ENCODE measurements at places on chromosomes 7 and 10.

DNA sequence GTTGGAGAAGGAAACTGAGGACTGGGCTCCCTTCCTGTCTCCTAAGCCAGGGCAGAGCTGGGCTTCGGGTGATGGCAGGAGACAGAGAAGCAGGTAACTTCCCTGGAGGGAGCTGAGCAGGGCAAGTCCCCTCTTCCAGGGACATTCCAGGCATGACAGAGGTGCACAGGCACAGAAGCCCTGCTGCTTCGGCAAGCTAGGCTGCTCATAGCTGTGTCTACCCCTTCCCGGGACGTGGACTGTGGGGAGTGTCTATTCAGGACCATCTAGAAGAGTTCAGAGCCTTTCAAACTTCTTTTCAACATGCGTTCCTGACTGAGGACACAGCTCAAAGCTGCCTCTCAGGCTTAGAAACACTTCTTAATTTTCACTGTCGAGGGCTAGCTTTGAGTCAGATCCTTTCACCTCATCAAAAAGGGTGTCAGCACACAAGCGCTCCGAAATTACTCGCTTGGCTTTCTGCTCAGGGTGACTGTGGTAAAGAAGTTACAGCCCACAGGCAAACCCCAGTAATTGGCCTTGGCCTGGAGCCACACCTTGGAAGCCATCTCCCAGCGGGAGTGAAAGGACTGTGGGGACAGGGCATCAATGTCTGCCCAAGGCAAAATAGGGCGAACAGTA, 63.7 kb upstream of the STEAP1B start:
- no peak for DNase-seq

GRCh38 chr10:23362879-23363792, 18.5 kb upstream of the C10orf67 start:
- no peak for DNase-seq

GRCh38 chr10:10958041-10958440, 59.6 kb upstream of the CELF2 start:
- no peak for DNase-seq

DNA sequence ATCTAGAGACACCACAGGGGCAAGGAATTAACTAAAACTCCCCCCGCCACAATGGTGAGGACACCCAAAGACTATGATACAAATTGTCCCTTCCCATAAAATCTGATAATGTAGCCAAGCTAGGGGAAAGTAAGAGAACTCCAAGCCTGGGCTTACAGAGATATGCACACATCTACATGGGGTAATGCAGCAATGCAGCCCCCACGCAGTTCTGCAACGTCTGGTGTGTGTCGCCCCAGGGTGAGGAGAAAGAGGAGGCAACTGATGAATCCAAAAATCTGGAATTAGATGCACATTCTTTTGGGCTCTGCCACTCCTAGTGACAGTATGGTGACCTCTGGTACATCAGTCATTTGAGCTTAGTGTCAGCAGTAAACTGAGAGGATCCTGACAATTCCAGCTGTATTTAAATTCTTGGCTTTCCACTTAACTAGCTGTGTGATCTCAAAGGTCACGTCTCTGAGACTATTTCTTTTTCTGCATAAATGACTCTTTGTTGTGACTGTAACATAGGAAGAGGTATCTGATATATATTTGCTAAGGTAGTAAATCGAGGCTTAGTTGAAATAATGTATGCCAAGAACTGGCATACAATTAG, 51.5 kb downstream of the PIP4K2A start:
- DNase-seq: no peak

DNA sequence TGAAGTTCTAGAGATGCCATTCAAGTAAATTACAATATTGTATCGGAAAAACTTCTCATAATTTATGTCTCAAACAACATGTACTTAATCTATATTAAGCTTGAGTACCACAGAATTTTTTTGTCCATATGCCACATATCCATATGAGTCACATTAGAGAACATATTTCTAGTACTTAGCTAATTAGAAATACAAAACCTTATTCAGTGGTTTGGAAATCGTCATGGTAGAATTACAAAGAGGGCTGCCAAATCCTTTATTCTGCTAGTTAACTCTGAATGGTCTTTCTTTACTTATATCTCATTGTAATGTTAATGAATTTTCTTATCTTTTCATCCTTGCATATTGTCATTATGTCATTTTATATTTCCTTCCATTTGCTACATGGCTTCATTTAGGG, 9.0 kb upstream of the VIM start:
- no peak for DNase-seq

DNA sequence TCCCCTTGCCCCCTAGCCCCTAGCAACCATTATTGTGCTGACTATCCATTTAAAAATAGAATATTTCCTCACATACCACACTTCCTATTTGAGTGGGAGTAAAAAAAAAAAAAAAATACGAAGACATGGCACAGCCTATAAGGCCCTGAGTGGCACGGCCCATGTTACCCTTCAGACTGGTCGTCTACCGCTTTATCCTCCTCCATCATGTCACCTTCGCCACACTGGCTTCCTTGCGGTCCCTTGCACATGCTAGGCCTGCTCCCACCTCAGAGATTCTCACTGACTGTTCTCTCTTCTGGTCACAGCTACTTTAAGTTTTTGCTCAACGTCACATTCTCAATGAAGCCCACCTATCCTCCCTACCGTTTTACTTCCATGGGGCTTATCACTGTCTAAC, 130.3 kb downstream of the ATE1 start:
- DNase-seq: no peak

DNA sequence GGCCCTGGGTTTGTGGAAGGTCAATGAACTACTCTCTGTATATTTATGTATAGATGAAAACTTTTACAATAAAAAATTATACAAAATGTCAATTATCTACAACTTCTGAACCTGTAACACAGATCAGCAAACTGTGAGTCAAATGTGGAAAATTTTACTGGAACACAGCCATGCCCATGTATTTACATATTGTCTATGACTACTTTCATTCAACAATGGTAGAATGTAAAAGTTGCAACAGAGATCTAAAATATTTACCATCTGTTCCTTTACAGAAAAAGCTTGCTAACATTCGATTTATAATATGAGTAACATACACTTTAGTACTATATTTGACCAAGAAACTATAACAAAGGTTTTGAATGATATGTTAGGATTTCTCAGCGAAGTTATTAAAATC, 481.6 kb downstream of the PARD3 start:
- DNase-seq: no peak

Data from stromal cell of bone marrow (primary cell).